ENCODE measurements at places on chromosomes 2 and 18.

DNA sequence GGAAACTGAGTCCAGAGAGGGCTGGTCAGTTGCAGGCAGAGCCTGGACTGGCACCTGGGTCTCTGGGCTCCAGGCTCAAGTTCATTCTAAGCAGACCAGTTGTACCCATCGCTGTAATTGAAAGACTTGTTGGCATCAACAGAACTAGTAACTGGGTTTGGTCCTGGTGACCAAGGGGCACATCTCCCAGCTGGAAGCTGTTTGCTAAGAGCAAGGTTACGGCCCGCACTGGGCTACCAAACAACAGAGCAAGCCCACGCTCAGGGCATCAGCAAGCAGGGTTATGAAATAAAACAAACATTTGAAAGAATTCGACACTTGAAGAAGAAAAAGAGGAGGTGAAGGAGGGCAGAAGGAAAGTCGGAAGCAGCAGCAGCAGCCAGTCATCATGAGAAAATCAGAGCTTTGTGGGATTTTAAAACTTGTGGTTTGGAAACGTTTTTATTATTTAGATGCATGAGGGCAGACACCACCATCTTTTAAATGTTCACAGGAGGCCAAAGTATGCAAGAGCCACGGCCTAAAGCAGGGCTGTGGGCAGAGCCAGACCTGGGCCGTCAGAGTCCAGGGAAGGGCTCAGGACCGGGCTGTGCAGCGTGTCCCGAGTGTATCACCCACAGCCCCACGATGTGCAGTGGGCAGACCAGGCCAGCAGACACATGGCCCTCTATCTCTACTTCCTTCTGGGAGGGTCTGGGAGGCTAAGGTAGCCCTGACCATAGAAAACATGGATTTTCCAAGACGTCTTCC lies 220.3 kb downstream of the BCL2 start:
- DNase-seq, result no peak

GRCh38 chr18:37634516-37634915 lies 68.9 kb upstream of the CELF4 start:
- no peak for DNase-seq

DNA sequence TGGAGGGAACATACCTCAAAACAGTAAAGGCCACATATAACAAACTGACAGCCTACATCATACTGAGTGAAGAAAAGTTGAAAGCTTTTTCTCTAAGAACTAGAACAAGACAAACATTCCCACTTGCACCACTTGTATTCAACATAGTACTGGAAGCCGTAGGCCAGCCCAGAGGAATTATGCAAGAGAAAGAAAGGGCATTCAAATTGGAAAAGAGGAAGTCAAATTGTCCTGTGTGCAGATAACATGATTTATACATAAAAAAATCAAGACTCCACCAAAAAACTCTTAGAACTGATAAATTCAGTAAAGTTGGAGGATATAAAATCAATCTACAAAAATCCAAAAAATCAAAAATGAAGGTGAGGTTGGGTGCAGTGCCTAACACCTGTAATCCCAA lies 8.0 kb upstream of the KDM3A start:
- DNase-seq, result no peak

- no peak for DNase-seq
Observed at GRCh38 chr2:170324640-170325046, 146.7 kb downstream of the MYO3B start.

- DNase-seq, result no peak
Observed at GRCh38 chr2:12343141-12343540, 373.6 kb upstream of the TRIB2 start.

GRCh38 chr18:45764000-45764686 lies 40.2 kb downstream of the SLC14A1 start:
- no peak for DNase-seq

GRCh38 chr2:80238692-80239469 lies 65.7 kb downstream of the LRRTM1 start:
- no peak for DNase-seq

DNA sequence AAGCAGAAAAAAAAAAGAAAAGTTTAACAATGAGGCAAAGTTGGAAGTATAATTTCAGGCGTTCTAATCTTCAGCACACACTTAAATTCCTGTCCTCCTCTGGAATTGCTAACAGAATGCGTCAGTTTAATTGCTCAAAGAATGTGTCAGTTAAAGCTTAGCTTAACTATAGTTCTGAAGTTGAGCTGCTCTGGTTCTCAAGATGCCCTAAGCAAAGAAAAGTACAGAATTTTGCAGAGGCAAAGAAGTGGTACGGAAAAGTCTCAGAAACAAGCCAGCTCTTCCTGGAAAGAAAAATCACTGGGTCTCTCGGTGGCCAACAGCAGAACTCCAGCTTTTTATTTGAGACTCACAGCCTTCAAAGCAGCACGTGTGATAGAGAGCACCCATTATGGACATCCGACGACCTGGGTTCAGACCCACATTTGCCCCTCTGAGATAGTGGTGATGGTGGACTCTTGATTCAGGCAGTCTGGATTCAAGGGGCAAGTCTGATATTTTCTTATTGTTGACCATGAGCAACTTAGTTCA lies 22.2 kb upstream of the MYO3B start:
- DNase-seq, result no peak

DNA sequence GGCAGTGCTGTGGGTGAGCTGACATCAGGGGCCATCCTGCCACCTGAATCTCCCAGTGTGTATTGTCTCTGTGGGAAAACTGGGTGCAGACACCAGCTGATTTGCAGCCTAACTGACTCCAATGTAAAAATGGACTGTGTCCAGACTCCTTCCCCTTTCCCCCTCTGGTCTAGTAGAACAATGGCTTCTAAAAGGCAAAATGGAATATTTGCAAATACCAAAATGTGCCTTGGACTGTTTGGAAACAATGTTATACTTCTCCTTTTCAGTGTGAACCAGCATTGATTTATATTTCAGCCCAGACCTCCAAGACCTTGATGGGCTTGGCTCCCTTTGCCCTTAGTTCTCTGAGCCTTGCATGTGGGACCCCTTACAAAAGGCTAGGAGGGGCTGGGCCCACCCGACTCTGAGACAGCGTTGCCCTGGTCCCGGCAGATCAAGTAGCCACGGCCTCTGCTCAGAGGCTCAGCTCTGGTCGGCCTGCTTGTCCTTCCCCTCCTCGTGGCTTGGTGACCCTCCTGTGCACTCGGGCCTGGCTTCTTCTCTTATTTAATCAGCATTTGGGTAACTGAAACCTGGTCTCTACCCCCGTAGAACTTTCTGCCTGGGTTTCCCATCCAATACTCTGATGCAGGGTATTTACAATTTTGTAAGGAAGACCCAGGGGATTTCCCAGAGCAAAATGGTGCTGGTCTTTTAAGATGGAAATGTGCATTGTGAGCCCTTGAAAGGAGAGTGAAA lies 18.0 kb upstream of the ACKR3 start:
- no peak for DNase-seq

- no peak for DNase-seq
Observed at GRCh38 chr2:231241755-231242507, 43.5 kb downstream of the ARMC9 start.

DNA sequence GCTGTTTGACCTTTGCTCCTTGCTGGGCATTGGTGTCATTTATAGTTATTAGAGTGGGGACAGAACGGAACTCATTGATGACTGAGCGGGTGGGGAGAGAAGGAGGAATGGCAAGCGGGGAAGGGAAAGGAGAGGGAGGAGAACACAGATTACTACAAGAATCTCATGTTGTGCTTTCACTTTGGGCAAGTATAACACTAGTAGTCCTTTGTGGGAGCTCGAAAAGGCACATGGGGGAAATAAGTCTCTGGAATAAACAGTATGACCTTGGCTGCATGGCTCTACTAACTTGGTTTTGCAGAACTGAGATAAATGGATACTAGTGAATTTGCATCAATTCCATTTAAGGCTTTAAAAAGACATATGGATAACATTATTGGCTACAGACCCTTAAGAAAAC lies 161.7 kb upstream of the NABP1 start:
- DNase-seq, result no peak

GRCh38 chr2:168639441-168639898 lies 163.0 kb upstream of the NOSTRIN start:
- no peak for DNase-seq

DNA sequence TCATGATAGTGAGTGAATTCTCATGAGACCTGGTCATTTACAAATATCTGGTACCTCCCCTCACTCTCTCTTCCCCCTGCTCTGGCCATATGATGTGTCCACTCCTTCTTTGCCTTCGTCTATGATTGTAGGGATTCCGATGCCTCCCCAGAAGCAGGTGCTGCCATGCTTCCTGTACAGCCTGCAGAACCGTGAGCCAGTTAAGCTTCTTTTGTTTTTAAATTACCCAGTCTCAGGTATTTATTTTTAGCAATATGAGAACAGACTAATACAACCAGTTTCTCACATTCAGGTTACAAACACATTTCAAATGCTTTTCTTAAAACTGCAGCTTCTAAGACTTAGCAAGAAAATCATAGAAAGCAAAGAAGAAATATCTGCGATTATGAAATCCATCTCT lies 321.2 kb upstream of the CDH7 start:
- no peak for DNase-seq

GRCh38 chr2:135791418-135792190 lies 45.4 kb downstream of the LCT start:
- DNase-seq, result no peak

DNA sequence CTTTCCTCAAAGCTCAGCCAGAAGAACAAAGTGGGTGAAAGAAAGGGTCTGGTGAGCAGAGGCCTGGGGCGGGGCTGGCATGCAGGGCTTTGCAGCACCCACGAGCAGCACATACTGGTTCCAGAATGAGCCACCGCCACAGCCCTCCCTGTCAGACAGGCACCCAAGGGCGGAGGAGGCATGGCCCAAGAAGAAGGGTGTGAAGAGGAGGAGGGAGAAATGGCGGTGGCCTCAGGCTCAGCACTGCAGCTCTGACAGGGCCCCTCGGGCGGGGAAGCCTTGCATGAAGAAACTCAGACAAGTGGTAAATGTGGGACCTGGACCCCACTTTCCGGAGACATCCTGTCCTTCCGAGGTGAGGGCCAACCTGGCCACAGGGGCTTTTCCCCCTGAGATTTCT lies 15.7 kb downstream of the FAM228A start:
- DNase-seq, result no peak
